ENCODE measurements at places on chromosomes 7 and 10.

DNA sequence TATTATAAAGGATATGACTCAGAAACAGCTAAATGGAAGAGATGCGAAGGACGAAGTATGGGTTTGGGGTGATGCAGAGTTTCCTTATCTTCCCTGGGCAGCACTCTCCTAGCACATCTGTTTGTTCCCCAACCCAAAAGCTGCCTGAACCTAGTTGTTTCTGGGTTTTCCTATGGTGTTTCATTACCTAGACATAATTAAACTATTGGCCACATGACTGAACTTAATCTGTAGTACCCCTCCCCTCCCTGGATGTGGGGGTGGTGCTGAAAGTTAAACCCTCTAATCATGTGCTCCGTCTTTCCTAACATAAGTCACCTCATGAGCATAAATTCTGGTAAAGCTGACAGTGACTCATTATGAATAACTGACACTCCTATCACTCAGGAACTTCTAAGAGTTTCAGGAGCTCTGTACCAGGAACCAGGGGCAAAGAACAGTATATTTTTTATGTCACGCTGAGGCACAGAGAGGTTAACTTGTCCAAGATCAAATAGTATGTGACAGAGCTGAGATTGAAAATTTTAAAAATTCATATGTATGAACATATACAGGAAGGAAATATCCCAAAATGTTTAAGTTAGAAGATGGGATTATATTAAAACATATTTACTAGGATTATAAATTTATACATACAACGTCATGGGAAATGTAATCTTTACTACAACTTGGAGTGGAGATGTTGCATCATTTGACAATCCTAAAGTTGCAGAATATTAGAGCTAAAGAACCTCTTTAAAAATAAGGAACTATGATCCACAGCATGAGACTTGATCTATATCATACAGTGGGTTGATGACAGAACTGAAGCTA, 4.8 kb downstream of the STRIP2 start:
- no peak for DNase-seq

DNA sequence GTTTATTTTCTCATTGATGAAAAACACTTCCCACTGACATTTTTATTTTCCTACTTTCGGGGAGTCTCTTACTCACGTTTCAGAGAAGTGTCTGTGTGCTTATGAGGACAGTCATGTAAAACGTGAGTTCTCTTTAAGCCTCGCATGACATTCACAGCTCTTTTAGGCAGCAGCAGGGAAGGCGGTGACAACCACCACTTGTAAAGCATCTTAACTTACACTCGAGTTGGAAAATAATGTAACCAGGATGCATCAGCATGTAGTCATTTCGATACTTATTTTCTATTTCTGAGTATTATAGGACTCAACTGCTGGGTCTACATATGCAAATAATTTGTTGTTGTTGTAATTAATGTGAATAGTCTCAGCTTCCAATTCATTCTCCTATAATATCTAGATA, 153.6 kb downstream of the SEMA3D start:
- DNase-seq = no peak

DNA sequence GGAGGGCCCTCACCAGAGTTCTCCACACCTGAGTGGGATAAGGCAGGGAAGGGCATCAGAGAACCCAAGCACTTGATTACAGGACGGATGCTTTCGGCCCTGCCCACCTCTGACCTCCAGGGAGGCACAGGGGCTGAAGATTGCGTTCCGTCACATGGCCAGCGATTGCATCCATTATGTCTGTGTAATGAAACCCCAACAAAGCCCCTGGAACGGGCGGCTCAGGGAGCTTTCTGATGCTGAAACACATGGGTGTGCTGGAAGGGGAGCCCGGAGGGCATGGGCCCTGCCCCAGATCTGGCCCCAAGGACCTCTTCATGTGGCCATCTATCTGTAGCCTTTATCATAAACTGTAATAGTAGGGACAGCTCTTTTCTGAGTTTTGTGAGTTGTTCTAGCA, 117.2 kb downstream of the PTPN20 start:
- DNase-seq = no peak

DNA sequence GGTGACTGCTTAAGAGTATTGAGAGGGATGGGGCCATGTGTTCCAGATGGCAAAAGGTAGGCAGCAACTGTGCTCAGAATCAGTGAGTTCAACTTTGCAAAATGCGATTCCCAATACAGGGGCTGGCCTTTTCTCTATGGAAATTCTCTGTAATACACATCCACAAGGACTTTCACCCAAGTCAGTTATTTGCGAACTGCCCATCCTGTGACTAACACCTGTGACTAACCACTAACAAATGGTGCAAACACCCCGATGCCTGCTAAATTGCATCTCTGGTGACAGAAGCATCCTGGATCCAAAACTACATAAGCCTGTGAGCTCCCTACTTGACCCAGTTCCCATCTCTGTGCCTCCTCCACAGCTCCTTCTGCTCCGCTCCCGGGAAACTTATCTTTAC, 9.0 kb upstream of the CUZD1 start:
- no peak for DNase-seq
